ENCODE measurements at places on chromosomes 16 and 17.

- no peak for DNase-seq
Measured at GRCh38 chr16:89573826-89574680, 1.5 kb upstream of the CPNE7 start.

GRCh38 chr16:20344611-20345010, 7.9 kb downstream of the UMOD start:
- DNase-seq, result no peak

DNA sequence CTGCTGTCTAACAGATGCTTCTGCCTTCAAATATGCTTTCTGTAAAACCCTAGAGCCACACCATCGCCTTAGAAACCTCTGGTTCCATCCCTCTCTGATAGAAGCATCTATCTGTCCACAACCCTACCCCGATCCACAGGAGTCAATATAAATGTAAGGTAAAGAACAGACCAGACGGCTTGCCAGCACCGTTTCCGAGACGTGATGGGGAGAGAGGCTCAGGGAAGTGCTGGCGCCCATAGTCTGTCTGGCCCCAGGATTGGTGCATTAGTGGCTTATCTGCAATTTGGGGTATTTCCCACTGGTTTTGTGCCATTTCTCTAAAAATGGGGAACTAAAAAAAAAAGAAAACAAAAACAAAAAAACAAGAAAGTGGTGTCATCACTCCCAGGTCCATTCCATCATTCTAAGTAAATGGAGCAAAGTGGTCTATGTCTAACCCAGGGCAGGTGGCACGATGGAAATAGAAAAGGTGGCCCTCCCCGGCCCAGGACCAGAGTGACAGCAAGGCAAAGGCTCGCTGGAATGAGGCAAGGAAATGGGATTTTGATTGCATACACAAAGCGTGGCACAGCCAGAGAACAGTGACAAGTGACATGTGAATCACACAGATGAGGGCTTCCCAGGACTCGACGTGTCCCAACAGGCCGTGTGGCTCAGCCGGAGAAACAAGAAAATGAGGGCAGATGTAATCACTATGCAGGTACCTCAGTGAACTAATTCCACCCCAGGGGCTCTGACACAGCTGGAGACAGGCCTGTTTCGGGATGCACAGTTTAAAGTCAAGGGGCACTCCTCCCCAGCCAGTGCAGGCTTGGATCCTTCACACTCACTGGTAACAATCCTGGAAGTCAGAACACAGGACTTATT, 125.6 kb downstream of the GAS7 start:
- DNase-seq, result no peak

GRCh38 chr17:33463887-33464286, 170.8 kb upstream of the ASIC2 start:
- DNase-seq, result no peak

DNA sequence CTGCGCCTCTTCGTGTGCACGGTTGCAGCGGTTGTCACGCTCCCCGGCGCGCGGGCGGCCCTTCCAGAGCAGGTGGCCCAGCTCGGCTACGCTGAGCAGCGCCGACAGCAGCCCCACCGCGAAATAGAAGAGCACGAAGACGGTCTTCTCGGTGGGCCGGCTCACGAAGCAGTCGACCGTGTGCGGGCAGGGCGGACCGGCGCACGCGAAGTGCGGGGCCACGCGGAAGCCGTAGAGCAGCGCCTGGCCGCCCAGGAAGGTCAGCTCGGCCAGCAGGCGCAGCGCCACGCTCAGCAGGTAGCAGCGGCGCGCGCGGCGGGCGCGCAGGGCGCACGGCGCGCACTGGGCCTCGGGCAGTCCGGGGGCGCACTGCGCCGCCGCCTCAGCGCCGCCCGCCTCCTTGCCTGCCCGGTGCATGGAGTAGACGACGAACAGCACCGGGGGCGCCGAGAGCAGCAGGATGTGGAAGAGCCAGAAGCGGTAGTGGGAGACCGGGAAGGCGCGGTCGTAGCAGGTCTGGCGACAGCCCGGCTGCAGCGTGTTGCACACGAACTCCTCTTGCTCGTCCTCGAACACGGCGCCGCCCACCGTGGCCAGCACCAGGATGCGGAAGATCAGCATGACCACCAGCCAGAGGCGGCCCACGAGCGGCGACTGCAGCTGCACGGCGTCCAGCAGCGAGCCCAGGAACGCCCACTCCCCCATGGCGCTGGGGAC, 1.3 kb downstream of the GJD3 start:
- no peak for DNase-seq

DNA sequence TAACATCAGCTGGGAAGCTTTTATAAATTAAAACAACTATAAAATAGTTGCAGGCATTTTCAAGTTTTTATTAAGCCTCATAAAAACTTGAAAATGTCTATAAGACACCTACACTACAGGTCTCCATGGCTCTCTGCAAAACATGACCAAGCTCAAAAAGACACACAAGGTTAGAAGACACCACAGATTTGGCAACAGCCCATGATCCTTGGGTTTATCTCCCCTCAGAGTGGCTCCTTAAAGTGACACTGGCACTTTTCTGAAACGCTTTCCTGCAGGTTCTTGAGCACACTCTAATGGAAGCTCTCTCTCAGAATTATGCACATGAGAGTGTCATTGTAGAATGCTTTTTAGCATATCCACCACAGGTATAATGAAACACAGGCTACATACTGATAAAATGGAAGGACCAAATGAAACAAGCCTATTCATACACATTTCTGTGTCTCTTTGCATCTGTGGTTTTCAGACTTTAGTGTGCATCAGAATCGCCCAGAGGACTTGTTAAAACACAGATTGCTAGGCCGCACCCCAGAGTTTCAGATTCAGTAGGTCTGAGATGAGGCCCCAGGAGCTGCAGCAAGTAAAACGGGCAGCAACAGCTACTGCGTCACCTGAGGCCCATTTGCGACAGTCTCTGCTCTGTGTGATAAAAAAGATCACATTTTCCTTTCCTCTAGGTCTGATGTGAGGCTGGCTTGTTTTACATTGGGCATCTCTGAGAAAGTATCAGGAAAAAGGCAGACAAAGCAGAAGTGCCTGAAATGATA, 75.0 kb upstream of the WSB1 start:
- no peak for DNase-seq

- DNase-seq, result no peak
Measured at GRCh38 chr16:74201576-74201975, 95.0 kb upstream of the PSMD7 start.

- no peak for DNase-seq
Measured at GRCh38 chr17:41020336-41020735, 6.7 kb downstream of the KRTAP1-5 start.

DNA sequence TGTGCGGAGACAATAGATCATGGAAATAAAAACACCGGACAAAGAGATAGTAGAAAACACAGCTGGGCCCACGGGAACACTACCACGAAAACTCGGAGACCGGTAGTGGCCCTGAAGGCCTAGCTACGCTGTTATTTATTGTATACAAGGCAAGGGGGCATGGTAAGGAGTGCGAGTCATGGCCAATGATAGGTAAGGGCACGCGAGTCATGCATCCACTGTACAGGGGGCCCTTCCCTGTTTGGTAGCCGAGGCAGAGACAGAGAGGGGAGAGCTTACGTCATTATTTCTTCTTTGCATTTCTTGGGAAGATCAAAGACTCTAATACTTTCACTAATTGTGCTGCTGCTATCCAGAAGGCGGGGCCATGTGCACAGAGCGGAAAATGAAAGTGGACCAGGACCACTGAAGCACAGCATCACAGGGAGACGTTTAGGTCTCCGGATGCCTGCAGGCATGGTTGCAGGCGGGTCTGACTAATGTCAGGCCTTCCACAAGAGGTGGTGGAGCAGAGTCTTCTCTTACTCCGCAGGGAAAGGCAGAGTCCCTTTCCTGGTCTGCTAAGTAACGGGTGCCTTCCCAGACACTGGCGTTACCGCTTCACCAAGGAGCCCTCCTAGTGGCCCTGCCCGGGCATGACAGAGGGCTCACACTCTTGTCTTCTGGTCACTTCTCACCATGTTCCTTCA, 74.4 kb upstream of the ARL4D start:
- no peak for DNase-seq

DNA sequence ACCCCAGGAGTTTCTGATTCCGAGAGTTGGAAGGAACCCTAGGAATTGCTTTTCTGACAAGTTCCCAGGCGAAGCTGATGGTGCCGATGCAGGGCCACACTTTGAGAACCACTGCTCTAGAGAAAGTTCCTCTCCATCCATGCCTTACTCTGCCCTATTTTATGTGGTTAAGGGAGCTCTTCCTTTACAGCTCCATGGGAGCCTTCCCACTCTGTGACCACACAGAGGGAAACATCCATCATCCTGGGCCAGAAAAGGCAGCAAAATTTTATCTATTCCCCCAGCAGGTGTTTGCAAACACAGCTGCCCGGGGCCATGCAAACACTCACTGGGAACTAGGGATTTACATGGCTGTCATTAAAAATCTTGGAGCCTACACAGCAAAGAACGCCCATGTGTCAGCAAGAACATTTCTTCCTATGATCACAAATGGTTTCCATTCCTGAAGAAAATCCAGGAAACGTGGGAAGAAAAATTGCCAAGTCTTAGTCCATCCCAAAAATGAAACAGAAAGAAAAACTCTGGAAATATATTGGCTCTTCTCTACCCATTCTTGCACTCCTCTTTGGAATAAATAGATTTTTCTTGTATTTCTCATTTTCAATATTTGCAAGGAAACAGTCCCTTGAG, 252.7 kb downstream of the PMP22 start:
- no peak for DNase-seq

GRCh38 chr17:9183306-9183705, 162.0 kb downstream of the NTN1 start:
- no peak for DNase-seq

DNA sequence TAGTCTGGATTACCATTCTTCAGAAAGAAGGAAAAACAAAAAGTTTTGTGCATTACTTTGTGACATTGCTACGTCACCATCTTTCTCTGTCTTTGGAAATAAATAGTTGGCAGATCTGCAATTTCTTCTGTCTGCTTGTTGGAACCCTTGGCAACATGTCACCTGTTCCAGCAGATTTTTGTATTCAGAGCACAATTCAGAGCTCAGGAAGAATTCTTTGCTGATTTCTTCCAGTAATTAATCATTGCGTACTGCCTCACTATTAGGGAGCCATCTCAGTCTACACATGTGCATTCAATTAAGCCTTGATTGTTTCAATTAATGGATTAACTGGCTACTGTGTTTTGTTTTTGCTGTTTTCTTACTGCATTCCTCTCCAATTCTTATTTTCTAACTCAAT, 467.2 kb downstream of the CDH8 start:
- no peak for DNase-seq

- DNase-seq, result no peak
Measured at GRCh38 chr17:53100126-53100525, 722.6 kb upstream of the KIF2B start.

DNA sequence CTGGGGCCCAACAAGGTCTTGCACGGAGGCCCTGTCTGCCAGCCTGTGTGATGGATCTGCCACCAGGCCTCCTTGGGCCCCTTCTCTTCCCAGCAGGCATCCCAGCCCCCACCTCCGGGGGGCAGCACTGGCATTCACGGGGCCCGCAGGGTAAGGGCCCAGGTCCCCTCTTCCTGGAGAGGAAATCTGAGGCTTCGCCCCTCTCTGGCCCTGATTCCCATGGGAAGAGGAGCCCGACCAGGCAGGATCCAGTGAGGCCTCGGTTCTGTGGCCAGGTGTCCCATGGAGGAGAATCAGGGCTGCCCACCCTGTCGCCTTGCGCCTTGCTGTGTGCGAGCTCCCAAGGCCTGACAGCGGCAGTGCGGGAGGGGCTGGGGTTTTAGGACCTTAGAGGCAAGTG, 48.4 kb downstream of the PDPK1 start:
- no peak for DNase-seq

DNA sequence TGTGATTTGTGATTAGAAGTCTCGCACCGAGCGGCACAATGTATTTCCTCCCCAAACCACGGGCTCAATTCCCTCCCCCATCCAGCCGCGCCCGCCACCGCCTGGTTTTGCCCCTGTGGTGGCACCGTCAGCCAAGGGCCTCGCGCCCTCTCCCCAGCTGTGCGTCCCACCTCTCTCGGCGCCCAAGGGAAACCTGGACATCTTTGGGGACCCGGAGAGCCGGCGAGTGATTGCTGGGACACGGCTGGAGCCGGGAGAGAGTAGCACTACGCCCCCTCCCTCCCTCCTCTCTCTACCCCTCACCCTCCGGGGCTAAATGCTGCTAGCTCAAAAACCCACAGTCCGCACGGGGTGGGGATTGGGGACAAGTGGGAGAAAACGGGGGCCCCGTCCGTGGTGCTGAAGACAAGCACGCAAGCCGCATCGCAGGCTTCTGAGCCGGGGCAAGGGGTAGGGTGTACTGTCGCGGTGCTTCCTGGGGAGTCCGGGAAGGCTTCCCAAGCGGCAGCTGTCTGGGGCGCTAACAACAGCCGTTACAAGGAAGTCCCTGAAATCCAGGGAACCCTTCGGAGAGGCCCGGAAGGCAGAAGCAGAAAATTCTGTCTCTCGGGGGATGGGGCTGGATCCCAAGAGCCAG, 1.4 kb downstream of the CBLN1 start:
- DNase-seq, result no peak

- no peak for DNase-seq
Measured at GRCh38 chr16:72937916-72938794, 109.8 kb downstream of the ZFHX3 start.

- no peak for DNase-seq
Measured at GRCh38 chr17:76478730-76479514, 11.5 kb downstream of the AANAT start.

DNA sequence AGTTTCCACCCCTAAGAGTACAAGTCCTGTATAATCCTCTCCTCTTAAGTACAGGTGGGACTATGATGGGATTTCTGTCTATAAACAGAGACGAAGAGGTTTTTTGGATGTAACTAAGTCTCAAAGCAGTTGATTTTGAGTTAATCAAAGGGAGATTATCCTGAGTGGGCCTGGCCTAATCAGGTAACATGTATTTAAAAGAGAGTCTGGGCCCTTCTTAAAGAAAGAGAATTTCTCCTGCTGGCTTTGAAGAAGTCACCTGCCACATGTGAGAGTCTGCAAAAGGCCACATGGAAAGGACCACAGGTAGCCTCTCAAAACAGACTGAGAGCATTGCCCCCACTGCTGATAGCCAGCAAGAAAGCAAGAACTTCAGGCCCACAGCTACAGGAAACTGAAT, 142.3 kb downstream of the IRX5 start:
- no peak for DNase-seq

DNA sequence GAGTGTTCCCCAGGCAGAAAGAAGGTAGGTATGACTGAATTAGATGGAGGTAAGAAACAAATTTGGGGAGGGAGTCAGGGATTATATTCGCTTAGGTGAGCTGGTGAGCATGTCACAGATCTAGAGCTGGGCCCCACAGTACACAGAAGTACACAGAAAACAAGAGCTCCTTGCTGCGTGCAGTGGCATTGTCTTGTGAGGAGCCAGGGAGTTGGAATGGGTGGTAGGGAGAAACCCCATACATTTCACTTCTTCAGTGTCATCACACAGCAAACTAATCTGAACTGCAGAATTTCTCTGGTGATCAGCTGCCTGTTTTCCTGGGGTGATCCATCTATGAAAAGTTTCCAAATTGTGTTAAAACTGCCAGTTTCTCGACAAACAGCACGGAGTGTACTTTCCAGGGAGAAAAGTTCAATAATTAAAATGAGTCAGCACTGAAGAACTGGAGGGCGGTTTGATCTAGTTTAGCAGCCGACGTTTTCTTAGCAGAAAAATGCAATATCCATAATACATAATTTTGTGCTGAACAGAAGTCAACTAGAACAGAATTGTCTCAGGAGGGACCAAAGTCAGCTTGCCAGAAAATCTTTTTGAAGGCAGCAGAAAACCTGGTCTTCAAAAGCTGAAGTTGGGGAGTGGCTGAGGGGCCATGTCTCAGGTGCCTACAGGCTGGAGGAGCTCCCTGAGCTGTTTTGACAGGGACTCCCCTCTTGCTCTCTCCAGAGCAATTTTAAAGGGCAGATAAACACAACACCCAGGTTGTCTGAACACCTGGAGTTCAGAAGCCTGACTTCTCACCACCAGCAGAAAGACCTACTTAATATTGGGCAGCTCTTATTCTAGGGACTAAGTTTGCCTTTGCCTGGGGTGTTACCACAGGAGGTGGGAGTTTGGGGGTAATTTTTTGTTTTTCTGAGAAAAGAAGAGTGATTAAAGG, 448.6 kb downstream of the CA10 start:
- DNase-seq, result no peak

Data from hematopoietic multipotent progenitor cell (in vitro differentiated cells).